Small intestine (tissue), 16 donors: ENCODE measurements at places on chromosomes 3 and 15.

DNA sequence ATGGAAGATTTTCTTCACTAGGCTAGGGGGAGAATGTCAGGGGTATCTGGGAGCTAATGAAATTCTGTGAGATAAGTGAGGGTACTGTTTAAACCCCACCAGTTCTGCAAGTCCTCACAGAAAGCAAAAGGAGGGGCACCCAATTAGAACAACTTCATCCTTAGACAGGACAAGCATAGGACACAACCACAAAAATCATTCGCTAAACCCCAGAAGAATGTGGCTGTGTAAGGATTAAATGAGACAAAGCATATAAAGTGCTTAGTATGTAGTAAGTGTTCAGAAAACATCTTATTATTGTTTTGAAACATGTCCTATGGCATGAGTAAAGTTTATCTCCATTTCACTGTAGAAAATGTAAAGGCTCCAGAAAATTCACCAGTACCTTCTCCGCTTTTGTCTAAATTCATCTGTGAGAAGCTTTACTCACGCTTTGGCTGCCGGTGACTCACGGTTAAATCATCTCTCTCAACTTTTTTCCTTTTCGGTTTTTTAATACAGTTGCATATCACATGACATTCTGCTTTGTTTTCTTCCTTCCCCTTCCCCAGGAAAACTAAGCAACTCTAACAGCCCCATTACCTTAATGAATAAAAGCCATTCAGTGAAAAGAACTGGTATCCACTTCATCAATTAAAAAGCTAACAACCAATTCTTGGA is 1.7 kb downstream of the CLRN1 start:
- DNase-seq, result no peak

DNA sequence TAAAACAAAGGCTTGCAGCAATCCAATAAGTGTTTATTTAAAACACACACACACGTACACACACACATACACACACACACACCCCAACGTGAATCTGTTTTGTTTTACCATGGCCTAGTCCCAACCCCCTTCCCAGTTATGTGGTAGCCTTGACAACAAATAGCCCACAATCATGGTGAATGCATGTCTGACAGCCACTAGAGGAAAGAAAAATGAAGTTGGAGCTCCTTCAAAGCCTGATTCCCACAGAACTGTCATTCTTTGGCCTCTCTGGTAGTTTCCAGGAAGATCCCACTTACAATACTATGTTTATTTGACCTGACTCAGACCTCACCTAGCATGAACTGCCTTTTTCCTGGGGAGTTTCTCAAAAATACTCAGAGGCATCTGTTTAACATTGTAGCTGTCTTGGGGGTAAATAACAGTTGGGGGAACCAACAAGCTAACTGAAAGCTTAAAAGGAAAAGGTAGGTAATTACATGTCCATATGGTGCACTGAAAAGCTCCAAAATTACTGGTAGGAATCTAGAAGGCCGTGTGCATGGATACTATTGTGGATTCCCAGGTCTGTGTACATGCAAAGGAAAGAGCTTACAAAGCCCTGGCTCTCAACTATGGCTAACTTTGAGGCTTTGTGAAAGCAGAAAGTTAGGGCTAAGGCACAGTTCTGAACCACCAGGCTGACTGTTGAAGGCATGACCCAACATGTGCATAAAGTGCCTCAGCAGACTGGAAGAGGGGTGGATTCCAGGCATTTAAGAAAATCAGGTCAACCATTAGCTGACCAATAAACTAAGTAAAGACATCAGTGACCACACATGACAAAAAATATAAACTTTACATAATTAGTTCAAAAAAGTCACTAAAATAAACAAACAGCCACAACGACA is 65.3 kb downstream of the FAIM start:
- DNase-seq, result no peak

- no peak for DNase-seq
Observed at GRCh38 chr3:40152482-40153133, 156.9 kb upstream of the EIF1B start.

- no peak for DNase-seq
Observed at GRCh38 chr3:23314981-23315762, 112.0 kb downstream of the UBE2E2 start.
